ENCODE measurements at places on chromosomes 5 and 9. TPM values are rescaled to one million over a fixed set of nuclear protein-coding genes. Genes with fewer than 3 reads are reported as not detected.

The OR1Q1 gene
- not detected for total RNA-seq

The REEP2 gene
- 18.3 TPM for total RNA-seq

The INSL4 gene
- 0.16 TPM for total RNA-seq

The SHLD3 gene
- 3.0 TPM for total RNA-seq

The TNFSF15 gene
- 0.06 TPM for total RNA-seq

The PCDHA9 gene
- total RNA-seq = 2.0 TPM

The ENDOG gene
- total RNA-seq = 30.4 TPM

The PDGFRB gene
- 87.0 TPM for total RNA-seq

The ENTREP1 gene
- 5.9 TPM for total RNA-seq

The SMC5 gene
- total RNA-seq = 39.0 TPM

- peak; percentile 49 for DNase-seq
- no peaks in the 10 kb centered on the region for H3K27me3 ChIP-seq
- peaks cover 13% of the 10 kb centered on the region for H3K4me1 ChIP-seq
- peak within 1 kb of the TSS; percentile 75 for H3K27ac ChIP-seq
- H3K4me3 ChIP-seq = peak within 1 kb of the TSS; percentile 62
Measured at GRCh38 chr5:107670932-107671741, at the start of gene EFNA5. Gene EFNA5 (minus strand): TSS chr5:107670937.

GRCh38 chr5:33315189-33315588 lies 125.6 kb upstream of the TARS1 start:
- H3K4me3 ChIP-seq = no peak overlapping the region
- no peaks in the 10 kb centered on the region for H3K36me3 ChIP-seq
- H3K27me3 ChIP-seq = no peaks in the 10 kb centered on the region
- no peak overlapping the region for H3K27ac ChIP-seq
- DNase-seq = no peak

- no peak for DNase-seq
- H3K36me3 ChIP-seq = no peaks in the 10 kb centered on the region
- no peak overlapping the region for H3K27ac ChIP-seq
- H3K27me3 ChIP-seq = no peaks in the 10 kb centered on the region
Measured at GRCh38 chr5:66224274-66224673, 80.2 kb downstream of the SREK1 start.

DNA sequence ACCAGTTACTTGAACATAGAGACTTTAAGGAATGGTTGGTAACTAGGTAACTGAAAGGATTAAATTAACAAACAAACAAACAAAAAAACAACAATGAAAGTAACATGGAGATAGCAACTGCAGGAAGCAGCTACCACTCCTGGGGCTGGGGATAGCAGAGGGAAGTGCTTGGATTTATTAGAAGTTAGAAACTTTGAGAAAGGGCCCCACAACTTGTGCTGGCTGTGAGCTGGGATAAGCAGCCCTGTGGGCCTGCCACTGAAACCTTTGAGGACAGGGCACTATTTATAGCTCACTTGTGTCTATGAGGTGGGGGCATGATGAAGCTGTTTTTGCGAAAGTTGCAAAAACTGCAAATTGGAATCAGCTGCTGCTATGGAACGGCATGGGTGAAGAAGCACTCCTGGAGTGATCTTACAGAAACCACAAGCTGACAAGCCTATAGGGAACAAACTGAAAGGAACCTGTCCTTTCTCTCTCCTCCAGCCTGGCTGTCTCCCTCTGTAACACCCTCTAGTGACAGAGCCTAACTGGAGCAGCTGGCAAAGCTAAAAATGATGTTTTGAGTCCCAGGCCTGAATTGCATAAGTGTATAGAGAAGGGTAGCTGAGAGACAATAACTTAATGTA lies 91.4 kb upstream of the RANBP6 start:
- peaks cover 25% of the 10 kb centered on the region for H3K4me1 ChIP-seq
- DNase-seq = peak; percentile 42
- H3K36me3 ChIP-seq = no peaks in the 10 kb centered on the region

GRCh38 chr9:27967210-27967609 lies 393.9 kb upstream of the C9orf72 start:
- no peaks in the 10 kb centered on the region for H3K36me3 ChIP-seq
- no peak overlapping the region for H3K4me3 ChIP-seq
- no peak for DNase-seq
- H3K27ac ChIP-seq = no peak overlapping the region

DNA sequence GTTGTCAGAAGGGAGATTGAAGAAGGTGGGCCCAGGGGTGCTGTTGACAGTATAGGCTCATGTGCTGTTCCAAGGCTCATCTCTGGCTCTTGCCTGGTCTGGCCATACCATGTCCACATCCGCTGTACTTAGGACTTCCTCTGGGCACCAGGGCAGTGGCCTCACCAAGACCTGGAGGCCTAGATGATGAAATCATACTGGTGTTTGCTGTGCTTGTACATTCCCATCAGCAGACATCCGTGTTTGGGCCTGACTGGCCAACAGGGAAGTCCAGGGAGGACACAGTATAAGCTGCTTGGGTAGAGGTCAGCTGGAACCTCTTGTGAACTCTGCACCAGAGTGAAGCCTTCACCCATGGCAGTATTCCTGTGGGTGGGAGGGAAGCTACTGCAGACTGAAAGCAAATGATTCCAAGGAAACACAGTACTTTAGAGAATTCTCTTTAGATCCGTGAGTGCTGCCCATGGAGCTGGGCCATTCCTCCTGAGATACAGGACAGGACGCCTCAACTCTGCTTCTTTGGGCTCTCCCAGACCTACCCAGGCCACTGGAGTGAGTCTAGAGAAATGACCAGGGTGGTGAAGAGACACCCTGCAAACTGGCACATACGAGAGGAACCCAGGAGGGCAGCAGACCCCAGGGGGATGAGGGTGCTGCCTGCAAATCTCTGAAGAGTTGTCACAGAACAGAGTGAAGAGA lies 22.5 kb downstream of the POLR1E start:
- H3K36me3 ChIP-seq = no peaks in the 10 kb centered on the region
- H3K4me3 ChIP-seq = no peak overlapping the region
- no peaks in the 10 kb centered on the region for H3K4me1 ChIP-seq
- no peaks in the 10 kb centered on the region for H3K27me3 ChIP-seq
- H3K27ac ChIP-seq = no peak overlapping the region
- DNase-seq = no peak

DNA sequence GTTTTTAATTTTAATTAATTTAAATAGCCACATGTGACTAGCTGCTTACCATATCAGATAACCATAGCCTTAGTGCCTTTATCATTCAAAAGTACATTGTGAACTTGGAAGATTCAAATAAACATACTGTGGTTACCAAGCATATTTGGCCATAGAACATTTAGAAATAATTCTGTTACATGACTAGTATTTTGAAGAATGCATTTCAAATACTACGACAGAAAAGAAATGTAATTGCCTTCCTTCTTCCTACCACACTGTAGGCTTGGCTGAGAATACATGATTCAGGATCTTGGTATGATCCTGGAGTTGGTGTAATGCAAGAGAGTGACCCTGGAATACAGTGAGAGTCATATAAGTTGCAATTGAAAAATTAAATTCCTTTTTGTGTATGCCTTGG lies 109.7 kb upstream of the PCA3 start:
- H3K4me1 ChIP-seq = peaks cover 9% of the 10 kb centered on the region
- no peaks in the 10 kb centered on the region for H3K36me3 ChIP-seq
- no peak for DNase-seq
- no peak overlapping the region for H3K4me3 ChIP-seq
- H3K27me3 ChIP-seq = no peaks in the 10 kb centered on the region

- H3K36me3 ChIP-seq = no peaks in the 10 kb centered on the region
- H3K4me1 ChIP-seq = no peaks in the 10 kb centered on the region
- no peak overlapping the region for H3K27ac ChIP-seq
- H3K27me3 ChIP-seq = no peaks in the 10 kb centered on the region
- no peak for DNase-seq
Measured at GRCh38 chr9:97990259-97990658, 7.1 kb downstream of the ANP32B start.

GRCh38 chr5:149588936-149589335 lies 7.6 kb downstream of the ARHGEF37 start:
- no peak overlapping the region for H3K4me3 ChIP-seq
- no peaks in the 10 kb centered on the region for H3K36me3 ChIP-seq
- H3K27me3 ChIP-seq = no peaks in the 10 kb centered on the region
- H3K27ac ChIP-seq = no peak overlapping the region
- H3K4me1 ChIP-seq = no peaks in the 10 kb centered on the region

GRCh38 chr5:173855995-173856656 lies 32.0 kb upstream of the CPEB4 start:
- H3K36me3 ChIP-seq = no peaks in the 10 kb centered on the region
- DNase-seq = no peak
- no peaks in the 10 kb centered on the region for H3K27me3 ChIP-seq
- H3K4me1 ChIP-seq = no peaks in the 10 kb centered on the region
- H3K4me3 ChIP-seq = no peak overlapping the region
- H3K27ac ChIP-seq = no peak overlapping the region

- DNase-seq = no peak
- H3K36me3 ChIP-seq = no peaks in the 10 kb centered on the region
- H3K4me3 ChIP-seq = no peak overlapping the region
- no peaks in the 10 kb centered on the region for H3K4me1 ChIP-seq
Measured at GRCh38 chr5:120443607-120444006, 20.5 kb upstream of the PRR16 start.

DNA sequence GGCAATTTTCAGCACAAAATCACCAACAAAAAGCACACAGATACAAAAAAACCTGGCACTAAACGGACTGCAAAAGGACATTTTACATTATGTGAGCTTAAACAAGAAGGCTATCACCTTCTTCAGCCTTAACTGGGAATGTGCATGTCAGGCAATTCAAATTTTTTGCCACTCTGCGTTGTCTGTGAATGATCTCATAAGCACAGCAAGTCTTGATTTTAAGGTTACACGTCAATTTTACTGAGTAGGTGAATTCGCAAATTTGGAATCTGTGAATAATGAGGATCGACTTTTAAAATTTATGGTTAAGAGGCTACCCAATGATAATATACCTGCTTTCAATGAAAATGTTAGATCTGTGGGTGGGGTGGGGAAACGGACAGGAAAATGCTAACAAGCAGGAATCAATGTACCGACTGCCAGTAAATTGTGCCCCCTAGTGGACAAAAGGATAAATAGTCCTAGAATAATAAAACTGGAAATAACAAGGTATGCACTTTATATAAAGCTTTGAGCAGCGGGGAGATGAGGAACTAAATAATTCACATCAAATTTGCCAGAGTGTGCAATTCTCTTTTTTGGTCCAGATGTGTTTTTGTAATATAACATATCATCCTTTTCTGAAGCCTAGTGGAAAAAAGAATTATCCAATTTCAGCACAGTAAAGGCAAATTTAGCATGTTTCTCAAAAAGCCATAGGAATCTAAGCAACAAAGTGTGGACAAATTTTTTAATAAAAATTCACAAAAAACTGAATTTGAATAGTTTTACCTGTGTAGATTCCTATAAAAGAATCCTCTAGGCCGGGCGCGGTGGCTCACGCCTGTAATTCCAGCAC lies 20.5 kb downstream of the EQTN start:
- peaks cover 5% of the 10 kb centered on the region for H3K4me1 ChIP-seq
- no peak overlapping the region for H3K4me3 ChIP-seq
- H3K27me3 ChIP-seq = no peaks in the 10 kb centered on the region
- no peak for DNase-seq
- no peaks in the 10 kb centered on the region for H3K36me3 ChIP-seq

GRCh38 chr9:114604989-114605388 lies 6.1 kb upstream of the TMEM268 start:
- H3K36me3 ChIP-seq = no peaks in the 10 kb centered on the region
- DNase-seq = no peak
- no peak overlapping the region for H3K4me3 ChIP-seq
- H3K27me3 ChIP-seq = no peaks in the 10 kb centered on the region
- H3K4me1 ChIP-seq = peaks cover 3% of the 10 kb centered on the region

GRCh38 chr5:96439477-96440184 lies 6.6 kb upstream of the PCSK1 start:
- H3K4me3 ChIP-seq = no peak overlapping the region
- no peaks in the 10 kb centered on the region for H3K36me3 ChIP-seq
- no peaks in the 10 kb centered on the region for H3K27me3 ChIP-seq
- no peaks in the 10 kb centered on the region for H3K4me1 ChIP-seq
- DNase-seq = no peak

GRCh38 chr5:166341740-166342337 lies 1949.6 kb upstream of the WWC1 start:
- H3K36me3 ChIP-seq = no peaks in the 10 kb centered on the region
- H3K4me3 ChIP-seq = no peak overlapping the region
- no peak overlapping the region for H3K27ac ChIP-seq
- DNase-seq = no peak
- H3K27me3 ChIP-seq = no peaks in the 10 kb centered on the region
- no peaks in the 10 kb centered on the region for H3K4me1 ChIP-seq

DNA sequence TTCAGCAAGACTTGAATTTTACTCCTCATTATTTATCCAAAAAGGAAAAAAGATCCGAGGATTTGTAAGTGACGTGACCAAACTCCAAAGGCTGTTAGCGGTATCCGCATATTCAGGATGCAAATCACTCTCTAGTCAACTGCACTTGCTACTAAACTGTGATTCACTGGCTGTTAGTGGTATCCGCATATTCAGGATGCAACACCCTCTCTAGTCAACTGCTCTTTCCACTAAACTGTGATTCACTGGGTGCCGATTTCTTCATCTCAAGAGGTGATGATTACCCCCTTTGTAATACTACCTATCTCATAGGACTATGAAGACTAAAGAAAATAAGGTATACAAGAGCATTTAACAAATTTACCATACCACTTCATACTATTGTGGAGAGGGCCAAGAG lies 5.7 kb downstream of the MAPKAP1 start:
- H3K36me3 ChIP-seq = no peaks in the 10 kb centered on the region
- no peak overlapping the region for H3K4me3 ChIP-seq
- peaks cover 6% of the 10 kb centered on the region for H3K4me1 ChIP-seq
- no peaks in the 10 kb centered on the region for H3K27me3 ChIP-seq
- H3K27ac ChIP-seq = no peak overlapping the region
- DNase-seq = no peak

GRCh38 chr9:114000671-114001409 lies 77.3 kb downstream of the AMBP start:
- peak; percentile 10 for DNase-seq
- no peak overlapping the region for H3K27ac ChIP-seq
- no peak overlapping the region for H3K4me3 ChIP-seq
- no peaks in the 10 kb centered on the region for H3K4me1 ChIP-seq
- H3K36me3 ChIP-seq = no peaks in the 10 kb centered on the region

- no peak overlapping the region for H3K4me3 ChIP-seq
- H3K4me1 ChIP-seq = peaks cover 24% of the 10 kb centered on the region
- no peaks in the 10 kb centered on the region for H3K27me3 ChIP-seq
- H3K36me3 ChIP-seq = no peaks in the 10 kb centered on the region
Measured at GRCh38 chr5:32098890-32099310, 75.2 kb downstream of the GOLPH3 start.

DNA sequence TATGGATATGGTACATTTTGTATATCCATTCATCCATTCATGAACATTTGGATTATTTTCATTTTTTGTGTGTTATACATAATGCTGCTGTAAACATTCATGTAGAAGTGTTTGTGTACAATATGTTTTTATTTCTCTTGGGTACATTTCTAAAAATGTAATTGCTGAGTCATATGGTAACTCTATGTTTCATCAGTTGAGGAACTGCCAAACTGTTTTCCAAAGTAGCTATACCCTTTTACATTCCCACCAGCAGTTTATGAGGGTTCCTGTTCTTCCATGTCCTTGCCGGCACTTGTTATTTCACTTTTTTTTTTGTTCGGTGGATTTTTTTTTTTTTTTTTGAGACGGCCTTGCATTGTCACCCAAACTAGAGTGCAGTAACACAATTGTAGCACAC lies 54.0 kb upstream of the MCCC2 start:
- H3K27ac ChIP-seq = no peak overlapping the region
- no peaks in the 10 kb centered on the region for H3K36me3 ChIP-seq
- H3K27me3 ChIP-seq = no peaks in the 10 kb centered on the region
- no peaks in the 10 kb centered on the region for H3K4me1 ChIP-seq
- no peak for DNase-seq
- no peak overlapping the region for H3K4me3 ChIP-seq
